Nucleus accumbens (tissue), 56 donors: ENCODE measurements at places on chromosomes 3 and 15.

DNA sequence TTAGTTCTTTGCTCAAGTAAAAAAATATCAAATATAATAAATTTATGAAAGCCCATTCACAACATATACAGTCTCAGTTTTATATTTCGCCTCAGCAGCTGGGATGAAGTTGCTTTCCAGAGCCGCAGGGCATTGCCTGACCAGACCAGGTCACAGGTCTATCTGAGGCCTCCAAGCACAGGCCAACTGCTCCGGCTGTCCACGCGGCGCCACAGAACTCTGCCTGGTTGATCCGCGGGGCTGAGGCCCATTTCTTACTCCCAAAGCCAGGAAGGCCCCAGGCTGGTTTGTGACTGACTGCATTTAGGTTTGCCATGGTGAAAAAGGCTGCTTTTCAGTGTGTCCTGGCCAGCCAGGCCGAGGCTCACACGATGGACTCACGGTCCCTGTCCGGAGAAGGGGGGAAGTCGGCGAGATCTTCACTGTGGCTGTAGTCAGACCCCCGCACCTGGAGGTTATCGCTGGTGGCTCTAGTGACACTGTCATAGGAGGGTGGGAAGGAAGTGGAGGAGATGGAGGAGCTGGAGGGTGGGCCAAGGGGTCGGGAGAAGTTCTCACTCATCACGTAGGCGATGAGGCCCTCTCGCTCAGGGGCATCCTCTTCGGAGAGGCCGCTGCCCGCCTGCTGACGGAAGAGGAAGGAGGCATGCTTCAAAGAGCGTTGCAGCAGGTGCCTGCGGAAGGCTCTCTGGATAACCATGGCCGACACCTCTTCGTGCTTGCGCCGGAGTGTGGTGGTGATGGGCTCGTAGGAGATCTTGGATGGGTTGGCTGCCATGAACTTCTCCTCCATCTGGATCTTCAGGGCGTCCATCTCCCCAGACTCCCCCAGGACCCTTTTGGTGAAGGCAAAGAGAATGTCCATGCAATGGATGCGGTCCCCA lies 54.1 kb downstream of the EXOG start:
- DNase-seq, result no peak

GRCh38 chr3:172065967-172066762 lies 26.8 kb downstream of the FNDC3B start:
- DNase-seq, result no peak

GRCh38 chr15:69665641-69666111 lies 213.1 kb downstream of the RPLP1 start:
- DNase-seq, result no peak

DNA sequence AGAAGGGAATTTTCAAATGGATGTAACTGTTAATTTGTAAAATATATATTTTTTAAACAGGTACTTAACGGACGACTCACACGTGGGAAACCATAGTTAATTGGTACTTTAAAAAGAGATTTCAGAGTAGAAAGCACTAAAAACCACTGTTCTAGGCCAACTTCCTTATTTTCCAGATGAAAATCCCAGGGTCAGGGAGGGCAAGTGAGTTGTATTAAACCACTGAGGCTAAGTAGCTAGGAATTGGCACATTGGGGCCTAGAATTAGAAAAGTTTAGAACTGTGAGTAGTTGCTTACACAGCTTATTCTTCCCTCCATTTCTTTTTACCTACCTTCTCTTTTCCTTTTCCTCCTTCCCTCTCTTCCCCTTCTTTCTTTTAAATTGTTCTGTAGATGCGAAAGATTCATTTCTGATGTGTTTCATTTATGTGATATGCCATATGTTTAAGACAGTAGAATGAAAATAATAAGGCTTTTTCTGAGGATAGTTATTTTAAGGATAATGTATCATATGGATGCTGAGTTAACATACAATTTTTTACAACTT lies 4.1 kb upstream of the UTS2B start:
- DNase-seq, result no peak

DNA sequence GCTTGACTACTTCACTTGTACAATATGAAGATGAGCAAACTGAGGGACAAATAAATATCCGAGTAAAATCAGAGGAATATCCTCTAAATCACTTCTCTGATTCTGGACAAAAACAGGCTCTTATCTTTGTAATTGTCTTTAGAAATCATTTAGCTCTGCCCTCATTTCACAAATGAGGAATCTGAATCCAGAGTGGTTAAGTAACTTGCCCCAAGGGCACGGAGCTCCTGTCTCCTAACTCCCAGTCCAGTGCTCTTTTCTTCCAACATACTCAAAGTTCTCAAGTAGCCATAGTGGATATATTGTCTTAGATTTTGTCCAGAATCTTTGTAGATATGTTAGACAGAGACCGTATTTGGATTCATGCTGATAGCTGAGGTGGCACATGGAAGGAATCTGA lies 156.0 kb downstream of the TP63 start:
- no peak for DNase-seq

DNA sequence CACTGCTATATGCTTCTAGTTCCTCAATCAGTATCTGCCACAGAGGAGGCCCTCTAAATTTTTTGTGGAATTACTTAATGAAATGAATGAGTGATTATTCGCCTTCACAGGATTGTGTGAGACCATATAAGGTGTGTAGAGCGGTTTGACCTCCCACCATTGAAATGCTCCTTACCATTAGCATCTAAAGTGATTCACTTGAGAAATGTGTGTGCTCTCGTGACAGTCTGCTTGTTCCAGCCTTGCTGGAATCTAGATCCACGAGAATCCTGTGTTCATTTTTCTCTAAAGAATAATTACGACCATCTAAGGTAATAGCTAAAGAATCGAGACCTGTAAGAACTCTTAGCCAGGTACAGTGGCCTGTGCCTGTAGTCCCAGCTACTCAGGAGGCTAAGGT lies 126.9 kb downstream of the FNDC3B start:
- no peak for DNase-seq

DNA sequence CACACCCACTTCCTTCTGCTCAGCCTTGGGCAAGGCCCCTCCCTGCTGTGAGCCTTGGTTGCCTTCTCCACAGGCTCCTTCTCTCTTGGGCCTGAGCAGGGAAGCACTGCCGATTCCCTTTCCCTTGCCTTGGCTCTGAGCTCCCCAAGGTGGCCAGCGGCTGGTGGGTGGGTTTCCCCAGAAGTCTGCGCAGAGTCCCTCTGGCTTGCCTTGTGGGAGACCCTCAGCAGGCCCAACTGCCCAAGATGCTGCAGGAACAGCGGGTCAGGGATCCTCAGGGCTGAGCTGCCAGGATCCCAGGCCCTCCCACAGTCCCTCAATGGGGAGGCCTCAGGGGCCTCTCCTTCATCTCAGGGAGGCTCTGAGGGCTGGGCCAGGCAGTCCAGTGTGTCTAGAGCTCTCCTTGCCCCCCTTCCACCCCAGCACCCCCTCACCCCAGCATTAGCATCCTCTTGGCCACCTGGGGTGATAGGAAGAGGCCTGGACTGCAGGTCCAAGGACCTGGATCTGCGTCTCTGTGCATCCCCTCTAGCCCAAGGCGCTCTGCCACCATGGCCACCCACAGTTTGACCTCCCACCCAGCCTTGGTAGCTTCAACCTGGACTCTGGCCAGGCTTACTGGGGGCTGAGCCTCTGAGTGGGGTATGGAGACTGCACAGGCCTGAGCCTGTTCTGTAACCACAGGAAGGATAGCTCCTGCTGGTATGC lies 68.6 kb downstream of the EXOG start:
- no peak for DNase-seq

DNA sequence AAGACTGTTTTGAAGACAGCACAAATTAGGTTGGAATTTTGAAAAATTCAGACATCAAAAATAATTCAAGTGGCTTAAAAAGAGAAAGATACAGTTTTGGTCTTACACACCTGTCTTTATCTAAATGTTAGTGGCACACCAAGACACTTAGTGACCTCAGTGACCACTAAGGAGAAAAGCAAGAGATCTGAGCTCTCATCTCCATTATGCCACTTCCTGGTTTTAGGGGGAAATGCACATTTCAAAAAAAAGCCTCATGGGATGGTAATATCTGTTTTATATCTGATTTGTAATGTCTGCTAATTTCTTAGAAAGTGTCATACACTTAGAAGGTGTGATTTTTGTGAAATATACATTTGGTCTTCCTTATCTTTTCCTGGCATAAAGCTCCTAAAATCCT lies 16.4 kb downstream of the IL12A start:
- DNase-seq, result no peak

- no peak for DNase-seq
Observed at GRCh38 chr3:169475576-169475975, 187.9 kb downstream of the MECOM start.

- no peak for DNase-seq
Observed at GRCh38 chr3:107085261-107085660, 292.0 kb upstream of the CCDC54 start.

DNA sequence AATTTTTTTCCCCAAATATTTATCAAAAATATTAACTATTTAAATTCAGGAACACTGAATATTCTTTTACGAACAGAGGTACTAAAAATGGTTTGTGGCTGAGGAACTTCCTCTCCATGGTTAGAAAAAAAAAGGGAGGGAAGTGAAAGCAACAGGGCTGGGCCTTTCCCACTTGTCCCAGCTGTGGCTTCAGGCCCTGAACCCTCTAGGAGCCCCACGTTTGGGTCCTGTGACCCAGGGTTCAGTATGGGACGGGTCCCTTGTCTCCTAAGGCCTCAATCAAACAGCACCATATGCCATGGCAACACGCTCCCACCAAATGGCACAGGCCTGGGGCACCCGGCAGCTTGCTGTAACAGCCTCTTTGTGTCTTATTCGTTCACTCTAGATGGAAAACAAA lies 32.4 kb downstream of the POC1A start:
- no peak for DNase-seq

DNA sequence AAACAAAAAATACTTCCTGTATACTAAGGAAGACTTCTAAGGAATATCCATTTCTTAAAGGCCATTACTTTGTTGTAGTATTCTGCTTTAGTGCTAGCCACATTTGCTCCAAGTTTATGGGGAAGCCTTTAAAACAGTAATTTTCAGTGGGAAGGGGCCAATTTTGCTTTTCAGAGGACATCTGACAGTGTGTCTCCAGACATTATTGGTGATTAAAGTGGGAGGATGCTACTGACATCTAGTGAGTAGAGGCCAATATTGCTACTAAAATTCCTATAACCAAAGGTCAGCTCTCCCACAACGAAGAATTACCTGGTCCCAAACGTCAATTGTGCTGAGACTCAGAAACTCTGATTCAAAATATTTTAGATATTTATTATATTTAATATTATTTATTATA lies 24.8 kb downstream of the SLC28A2 start:
- DNase-seq, result no peak

- DNase-seq, result no peak
Observed at GRCh38 chr15:84879088-84879780, 5.2 kb upstream of the SLC28A1 start.

DNA sequence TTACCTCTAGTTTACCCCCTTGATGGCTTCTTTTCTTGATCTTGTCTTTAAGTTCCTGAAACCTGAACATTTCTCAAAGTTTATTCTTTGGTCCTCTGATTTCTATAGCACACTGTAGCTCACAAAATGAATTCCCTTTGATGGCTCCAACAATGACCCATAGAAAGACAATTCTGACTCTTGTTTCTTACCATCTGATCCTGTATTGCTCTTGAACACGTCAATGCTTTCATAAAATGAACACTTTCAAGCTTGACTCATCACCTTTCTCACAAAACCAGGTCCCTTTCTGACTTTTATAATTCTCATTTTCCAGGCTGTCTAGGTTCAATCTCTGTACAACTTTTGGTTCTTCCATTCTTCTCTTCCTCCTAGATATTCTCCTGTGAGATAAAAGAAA lies 5.7 kb upstream of the GAP43 start:
- DNase-seq, result no peak

DNA sequence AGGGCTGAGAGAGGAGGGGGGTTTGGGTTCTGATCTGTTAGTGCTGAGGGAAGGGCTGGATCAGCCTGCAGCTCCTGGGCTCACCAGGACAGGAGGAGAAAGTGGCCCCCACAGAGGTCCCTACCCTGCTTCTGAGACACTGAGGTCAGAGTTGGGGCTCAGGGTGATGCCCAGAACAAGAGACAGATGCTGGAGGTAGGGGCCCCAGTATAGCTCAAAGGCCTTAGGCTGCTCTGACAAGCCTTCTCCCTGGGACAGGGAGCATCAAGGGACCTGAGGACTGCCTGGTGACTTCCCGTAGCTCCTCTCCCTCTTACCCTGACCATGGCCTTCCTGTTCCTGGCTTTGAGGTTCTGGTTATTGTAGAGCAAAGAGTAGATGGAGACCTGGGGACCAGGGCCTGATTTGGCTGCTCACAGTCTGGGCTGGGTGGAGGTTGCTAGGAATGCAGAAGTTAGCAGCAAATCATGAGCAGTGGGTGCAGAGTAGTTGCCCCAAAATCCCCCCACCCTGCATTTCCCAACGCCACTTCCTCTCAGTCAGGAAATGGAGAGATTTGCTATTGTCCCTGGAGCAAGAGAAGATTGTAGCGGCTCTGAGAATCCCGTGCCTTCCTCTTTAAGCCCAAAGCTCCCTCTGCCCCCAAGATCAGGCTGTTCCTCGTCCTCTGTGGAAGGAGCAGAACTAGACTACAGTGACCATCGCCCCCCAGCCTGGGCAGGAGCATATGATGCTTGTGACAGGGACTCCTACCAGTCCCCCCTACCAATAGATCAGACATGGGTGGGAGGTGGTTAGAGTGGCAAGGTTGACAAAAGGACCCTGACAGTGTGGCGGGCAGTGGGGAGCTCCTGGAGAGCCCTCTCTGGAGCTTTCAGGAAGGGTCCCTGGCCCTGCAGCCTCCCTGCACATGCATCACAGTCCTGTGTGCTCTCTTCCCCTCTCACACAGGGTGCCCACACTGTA lies 47.4 kb upstream of the SEC22A start:
- DNase-seq, result no peak

GRCh38 chr3:23720885-23721284 lies 84.9 kb upstream of the UBE2E1 start:
- no peak for DNase-seq

DNA sequence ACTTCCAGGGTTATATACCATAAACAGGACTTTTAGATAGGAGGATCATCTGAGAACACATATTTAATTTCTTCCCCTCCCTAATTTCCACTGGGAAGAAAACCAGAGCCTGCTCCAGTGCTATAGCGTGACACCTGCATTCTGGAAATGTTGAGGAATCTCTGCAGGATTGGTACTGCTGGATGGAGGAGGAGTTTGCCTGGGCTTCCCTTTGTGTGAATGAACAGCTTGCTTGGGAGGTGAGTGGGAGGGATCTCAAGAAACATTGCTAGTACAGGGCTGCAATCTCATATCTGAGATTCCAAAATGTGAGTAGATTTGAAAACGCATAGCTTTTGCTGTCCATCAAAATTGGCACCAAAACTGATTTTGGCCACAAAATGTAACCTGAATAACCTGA lies 295.9 kb upstream of the RGMA start:
- no peak for DNase-seq

DNA sequence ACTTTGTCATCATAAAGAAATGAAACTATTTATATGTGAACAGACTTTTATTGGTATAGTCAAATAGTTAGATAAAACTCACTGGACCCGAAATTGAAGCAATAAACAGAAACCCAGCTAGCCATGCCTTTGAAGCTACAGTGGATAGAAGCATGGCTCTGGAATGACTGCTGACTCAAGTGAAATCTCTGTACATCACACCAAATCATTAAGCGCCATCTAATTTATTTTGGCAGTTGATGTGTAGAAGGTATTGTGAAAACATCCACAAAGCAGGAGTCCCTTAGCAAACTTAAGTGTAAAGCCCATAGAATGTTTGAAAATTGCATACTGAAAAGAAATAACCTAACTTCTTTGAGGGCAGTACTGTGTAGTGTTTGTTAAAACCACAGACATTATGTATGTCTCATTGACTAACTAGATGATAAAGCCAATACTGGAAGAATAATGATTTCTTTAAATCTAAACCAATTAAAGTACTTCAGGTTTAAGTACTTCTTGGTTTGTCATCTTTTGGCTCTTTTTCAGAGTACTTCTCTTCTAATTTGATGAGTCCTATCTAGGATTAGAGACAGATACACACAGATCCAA lies 42.8 kb upstream of the FBXL22 start:
- no peak for DNase-seq
